ENCODE measurements at places on chromosomes 4 and X.

DNA sequence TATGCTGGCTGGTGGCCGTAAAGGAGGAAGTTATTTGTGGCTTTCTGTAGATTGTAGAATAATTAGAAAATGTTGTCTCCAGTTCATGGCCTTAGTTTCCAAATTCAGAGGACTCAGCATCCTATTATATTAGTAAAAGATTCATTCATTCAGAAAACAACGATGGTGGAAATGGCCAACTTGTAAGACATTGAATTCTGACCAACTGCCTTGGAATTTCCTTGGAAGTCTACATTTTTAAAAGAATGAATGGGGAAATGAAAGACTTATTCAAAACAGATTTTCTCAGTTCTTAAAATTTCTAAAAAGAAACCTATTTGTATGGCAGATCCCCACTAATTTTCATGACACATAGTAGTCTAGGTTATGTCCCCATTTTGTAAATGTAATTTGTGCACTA is 561.5 kb downstream of the ANKRD50 start:
- DNase-seq = no peak

GRCh38 chr4:10461091-10461849 is 4.0 kb upstream of the ZNF518B start:
- DNase-seq = peak; percentile 83

DNA sequence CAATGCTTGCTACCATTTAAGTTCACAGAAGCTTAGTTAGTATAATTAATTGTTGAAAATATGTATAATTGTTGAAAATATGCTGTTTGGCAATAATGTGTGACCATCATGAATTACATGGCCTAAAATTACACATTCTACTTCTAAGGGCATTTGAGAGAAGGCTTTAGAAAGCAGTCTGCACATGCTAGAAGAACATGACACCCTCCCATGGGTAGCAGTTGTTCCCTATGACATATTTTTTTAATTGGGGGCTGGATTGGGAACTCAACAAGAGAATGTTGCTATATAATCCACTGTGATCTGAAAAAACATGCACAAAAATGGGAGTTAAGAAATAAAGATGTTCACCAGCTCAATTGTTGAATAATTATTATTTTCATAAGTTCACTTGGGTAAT is 331.4 kb downstream of the ARHGAP24 start:
- DNase-seq = no peak

DNA sequence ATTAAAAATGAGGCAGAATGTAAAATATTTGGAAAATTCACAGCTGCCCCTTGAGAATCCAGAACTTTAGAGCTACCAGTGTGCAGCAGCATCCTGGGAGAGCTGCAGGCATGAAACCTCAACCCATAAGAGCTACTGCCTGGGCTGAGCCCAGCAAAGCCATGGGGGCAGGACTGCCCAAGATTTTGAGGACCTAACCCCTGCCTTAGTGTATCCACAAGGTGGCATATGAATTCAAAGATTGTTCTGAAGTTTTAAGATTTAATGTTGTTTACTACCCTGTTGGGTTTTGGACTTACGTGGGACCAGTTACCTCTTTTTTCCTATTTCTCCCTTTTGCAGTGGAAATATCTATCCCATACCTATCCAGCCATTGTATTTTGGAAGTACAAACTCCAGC is 26.4 kb downstream of the CASP6 start:
- no peak for DNase-seq

GRCh38 chr4:73831569-73831968 is 4.9 kb upstream of the CXCL6 start:
- DNase-seq = no peak

Data from activated T-cell treated with anti-CD3 and anti-CD28 coated beads, Interleukin-2, amount 50 U/mL, for 1 hour (primary cell).